ENCODE measurements at places on chromosomes 7 and 10.

DNA sequence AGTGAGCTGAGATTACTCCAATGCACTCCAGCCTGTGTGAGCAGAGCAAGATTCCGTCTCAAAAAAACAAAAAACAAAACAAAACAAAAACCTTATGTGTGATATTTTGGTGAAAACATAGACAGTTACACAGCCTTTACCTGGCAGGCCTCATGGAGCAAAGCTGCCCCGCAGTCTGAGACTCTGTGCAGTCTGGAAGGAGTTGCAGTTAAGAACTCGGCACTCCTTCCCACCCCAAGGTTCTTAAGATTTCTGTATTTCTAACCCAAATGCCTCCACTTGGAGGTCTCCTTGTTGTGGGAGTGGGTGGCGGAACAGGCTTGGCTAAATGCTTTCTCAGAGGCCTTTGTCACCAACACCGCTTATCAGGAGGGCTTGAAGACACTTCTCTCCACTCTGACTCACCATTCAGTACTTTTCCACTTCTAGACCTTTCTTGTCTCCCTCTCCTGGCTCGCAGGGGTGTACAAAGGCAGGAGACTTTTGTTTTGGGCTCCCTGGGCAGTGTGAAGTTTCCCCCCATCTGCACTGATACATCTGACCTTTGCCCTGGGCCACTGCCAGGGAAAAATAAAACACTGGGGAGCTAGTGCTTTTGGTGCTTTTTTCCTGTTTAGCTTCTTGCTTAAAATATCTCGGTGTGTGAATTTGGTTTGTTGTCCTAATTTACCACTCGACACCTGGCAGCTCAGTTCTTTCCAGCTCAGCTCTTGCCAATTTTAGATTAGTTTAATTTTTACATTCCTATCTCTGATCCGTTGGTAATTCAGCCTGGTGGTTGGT lies 51.3 kb upstream of the MAGI2 start:
- no peak for DNase-seq

DNA sequence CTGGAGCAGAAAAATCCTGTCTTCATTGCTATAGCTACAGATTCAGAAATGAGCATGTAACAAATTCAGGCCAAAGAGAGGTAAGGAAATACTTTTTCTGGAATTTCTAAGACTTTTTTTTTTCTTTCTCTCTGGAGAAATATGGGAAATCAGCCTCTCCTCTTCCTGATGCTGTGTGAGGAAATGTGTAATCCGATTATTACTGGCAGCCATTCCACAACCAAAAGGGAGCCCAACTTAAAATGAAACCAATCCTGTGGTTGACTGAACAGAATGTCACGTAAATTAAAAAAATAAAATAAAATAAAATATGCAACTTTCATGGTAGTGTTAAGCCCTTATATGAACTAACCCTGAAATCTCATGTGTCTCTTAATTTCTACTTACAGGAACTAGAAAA lies 10.7 kb upstream of the POT1 start:
- DNase-seq, result no peak

- DNase-seq, result no peak
Measured at GRCh38 chr10:21514129-21514817, 11.2 kb downstream of the SKIDA1 start.

DNA sequence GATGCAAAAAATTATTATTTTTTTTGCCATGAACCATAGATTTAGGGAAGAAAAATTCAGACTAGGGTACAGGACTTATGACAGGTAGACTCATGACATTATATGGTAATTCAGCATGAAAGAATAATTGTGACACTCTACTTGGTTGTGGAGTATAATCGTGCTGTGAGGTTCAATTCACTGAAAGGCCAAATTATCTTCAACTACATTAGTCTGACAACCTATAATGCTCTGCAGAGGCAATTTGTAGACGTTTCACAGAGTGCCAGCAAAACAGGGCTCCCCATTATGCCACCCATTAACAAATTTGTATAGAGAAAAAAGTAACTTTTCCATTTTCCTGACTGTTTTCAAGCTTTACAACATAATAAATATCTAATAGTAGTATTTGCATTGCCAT lies 292.6 kb downstream of the LRMDA start:
- DNase-seq, result no peak

DNA sequence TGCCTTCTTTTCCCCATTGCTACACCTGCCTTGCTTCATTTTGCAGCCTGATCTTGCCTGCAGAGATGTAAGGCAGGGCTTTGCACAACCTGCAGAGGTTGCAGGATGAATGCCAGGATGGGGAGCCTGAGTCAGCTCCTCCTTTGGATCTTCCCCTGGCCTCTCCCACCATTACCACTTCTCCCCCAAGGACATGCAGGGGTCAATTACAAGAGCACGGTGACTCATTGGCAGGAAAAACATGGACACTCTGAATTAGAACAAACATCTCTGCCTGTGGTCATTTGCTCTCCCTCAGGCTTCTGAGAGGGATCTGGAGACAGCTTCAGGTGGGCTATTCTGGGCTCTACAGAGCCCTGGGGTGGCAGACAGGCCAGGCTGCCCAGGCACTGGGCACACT lies 89.2 kb downstream of the HERPUD2 start:
- no peak for DNase-seq

DNA sequence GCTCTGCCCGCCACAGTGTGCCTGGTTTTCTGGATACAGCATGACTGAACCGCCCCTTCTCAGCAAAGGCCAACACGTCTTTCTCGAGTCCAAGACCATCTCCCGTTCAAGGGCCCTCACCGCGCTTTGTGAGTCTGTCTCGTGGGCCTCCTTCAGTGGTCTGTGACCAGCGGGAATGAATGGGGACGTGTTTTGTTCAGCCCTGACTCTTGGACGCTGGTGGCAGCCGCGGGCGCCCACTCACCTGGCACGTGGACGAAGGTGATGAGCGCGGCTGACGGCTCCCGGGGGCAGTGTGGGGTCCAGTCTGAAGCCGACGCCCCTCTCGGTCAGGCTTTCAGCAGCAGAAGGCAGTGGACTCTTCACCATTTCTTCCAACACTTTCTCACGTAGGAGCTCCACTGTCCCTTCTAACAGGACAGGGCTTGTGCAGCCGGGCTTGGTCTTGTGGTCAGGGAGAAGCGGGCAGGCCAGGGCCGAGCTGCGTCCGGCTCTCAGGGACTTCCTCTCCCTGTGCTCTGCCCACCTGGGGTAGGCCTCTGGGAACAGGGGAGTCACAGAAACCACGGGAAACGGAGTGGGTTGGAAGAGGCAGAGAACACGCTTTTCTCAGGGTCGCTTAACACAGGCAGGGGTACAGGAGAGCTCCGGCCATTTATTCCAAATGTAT lies 30.4 kb downstream of the AMZ1 start:
- DNase-seq, result no peak
